ENCODE measurements at places on chromosomes 2 and 18. TPM values are rescaled to one million over a fixed set of nuclear protein-coding genes. Genes with fewer than 3 reads are reported as not detected.

Gene TFCP2L1
- 0.05 TPM for total RNA-seq

- H3K27me3 ChIP-seq, result no peaks in the 10 kb centered on the region
- H3K27ac ChIP-seq, result no peak overlapping the region
- no peak for DNase-seq
- H3K4me1 ChIP-seq, result peaks cover 4% of the 10 kb centered on the region
Observed at GRCh38 chr2:54956111-54956627, 94.1 kb downstream of the RTN4 start.

- H3K36me3 ChIP-seq, result no peaks in the 10 kb centered on the region
- DNase-seq, result peak; percentile 98
- no peaks in the 10 kb centered on the region for H3K27me3 ChIP-seq
- H3K4me1 ChIP-seq, result peaks cover 27% of the 10 kb centered on the region
- peak overlapping the region; percentile 94 for H3K27ac ChIP-seq
Observed at GRCh38 chr2:226185616-226186211, 613.9 kb downstream of the IRS1 start.

DNA sequence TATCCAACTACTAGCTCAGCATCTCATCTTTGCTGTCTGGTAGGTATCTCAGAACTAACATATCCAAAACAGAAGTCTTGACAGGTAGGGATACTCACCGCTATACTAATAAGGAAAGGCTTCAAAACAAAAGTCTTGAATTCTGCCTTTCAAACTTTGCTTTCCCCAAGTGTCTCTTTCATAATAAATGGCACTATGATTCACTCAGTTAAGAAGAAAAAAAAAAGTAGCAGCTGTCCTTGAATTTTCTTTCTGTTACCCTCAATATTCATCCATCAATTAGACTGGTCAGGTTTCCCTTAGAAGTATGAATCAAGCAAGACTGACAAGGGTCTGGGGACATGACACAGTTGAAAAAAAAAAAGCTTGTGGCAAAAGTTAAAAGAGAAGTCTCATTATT is 175.1 kb downstream of the GULP1 start:
- H3K4me1 ChIP-seq, result no peaks in the 10 kb centered on the region
- H3K27me3 ChIP-seq, result no peaks in the 10 kb centered on the region
- no peak overlapping the region for H3K27ac ChIP-seq
- no peaks in the 10 kb centered on the region for H3K36me3 ChIP-seq

DNA sequence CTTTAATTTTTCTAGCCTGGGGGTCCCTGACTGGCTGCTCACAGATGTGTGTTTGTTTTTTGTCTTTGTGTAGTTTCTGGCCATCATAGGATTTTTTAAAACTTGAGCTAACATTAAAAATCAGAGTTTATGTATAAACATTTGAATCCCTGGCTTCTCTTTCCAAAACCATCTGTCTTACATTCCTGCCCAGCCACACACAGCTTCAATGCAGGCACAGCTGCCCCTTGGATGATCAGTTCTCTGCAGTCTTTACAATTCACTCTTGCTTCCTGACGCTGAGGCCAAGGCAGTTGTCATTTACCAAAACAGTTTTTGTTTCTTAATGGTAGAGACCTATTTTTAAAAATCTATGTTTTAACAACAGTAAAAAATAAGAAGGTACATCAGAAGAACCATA is 169.2 kb upstream of the LRRTM1 start:
- H3K27me3 ChIP-seq, result no peaks in the 10 kb centered on the region
- DNase-seq, result no peak
- no peaks in the 10 kb centered on the region for H3K4me1 ChIP-seq
- no peak overlapping the region for H3K4me3 ChIP-seq
- no peaks in the 10 kb centered on the region for H3K36me3 ChIP-seq
- no peak overlapping the region for H3K27ac ChIP-seq

DNA sequence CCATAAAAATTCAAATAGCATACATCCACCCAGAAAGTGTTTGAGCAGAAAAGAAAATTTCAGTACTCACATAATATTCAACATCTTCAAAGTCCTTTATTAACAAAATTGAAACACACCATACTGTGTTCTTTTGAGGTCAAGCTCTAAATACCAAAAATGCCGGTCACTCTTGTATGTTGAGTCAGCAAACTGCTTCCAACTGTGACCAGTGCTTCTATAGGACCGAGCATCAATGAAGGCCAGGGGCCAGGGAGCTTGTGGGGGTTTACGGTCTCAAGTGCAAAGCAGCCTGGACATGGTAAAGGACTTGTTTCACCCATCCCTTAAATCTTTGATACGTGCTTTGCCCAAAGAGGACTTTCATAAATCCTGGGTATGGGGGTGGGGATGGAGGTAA is 112.7 kb upstream of the REV1 start:
- no peak overlapping the region for H3K4me3 ChIP-seq
- peaks cover 28% of the 10 kb centered on the region for H3K4me1 ChIP-seq
- peak; percentile 84 for DNase-seq
- H3K27me3 ChIP-seq, result no peaks in the 10 kb centered on the region
- no peaks in the 10 kb centered on the region for H3K36me3 ChIP-seq
- H3K27ac ChIP-seq, result peak overlapping the region; percentile 19

DNA sequence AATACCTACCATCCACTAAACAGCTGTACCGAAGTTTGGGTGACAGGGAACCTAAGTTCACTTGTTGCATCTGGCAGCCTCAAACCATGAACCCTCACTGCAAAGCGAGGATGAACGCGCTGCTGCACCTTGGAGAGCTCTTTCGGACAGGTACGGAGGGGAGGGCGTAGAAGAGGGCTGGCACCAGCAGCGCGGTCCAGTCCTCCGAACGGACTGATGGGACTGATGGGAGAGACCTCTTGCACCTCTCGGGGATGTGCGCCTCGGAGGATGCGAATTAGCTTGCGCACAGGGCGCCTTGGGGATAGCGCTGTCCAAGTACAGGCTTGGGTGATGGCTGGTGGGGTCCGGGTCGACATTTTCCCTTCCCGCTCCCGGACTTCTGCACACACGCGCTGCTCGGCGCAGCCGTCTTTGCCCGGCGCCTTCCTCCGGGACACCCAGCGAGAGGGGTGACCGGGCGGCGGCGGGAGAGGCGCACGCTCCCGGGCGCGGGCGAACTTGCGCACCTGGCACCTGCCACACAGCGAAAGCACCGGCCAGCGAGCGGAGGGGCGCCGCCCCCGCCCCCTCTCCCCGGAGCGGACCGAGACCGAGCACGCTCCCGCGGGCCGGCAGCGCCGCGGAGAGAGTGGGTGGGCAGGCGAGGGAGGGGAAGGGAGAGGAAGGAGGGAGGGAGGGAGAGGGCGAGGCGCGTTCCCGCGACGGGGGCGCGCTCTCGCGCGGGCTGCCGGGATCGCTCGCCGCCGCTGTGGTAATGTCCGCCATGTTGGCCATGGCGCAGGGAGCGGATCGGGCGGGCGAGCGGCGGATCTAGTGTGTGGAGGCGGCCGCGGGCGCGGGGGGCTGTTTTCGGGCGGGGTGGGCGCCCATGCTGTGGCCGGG is at the start of gene EPC2:
Gene EPC2 (plus strand): TSS at position 754 of the 885 bp plus-strand sequence. CDS start 267 bp downstream, outside the sequence.
- peak within 1 kb of the TSS; percentile 98 for H3K27ac ChIP-seq
- peak within 1 kb of the TSS; percentile 79 for H3K4me3 ChIP-seq
- H3K4me1 ChIP-seq, result peaks cover 8% of the 10 kb centered on the region
- H3K27me3 ChIP-seq, result peaks cover 2% of the 10 kb centered on the region
- DNase-seq, result peak; percentile 67

DNA sequence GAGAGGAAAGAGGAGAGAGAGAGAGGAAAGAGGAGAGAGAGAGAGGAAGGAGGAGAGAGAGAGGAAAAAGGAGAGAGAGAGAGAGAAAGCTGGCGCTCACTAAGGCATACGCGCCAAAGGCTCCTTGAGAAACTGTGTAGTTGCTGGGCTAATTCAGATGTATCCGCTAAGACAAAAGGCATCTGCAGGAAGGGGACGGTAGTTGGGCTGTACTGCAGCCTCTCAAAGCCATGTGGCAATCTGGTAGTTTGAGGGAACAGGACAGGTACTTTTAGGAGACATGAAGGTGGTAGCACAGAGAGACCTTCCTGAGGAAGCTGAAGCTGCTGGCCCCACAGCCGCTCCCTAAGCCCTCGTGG is 31.6 kb downstream of the THNSL2 start:
- H3K27me3 ChIP-seq, result peaks cover 16% of the 10 kb centered on the region
- H3K27ac ChIP-seq, result no peak overlapping the region
- no peak overlapping the region for H3K4me3 ChIP-seq
- H3K36me3 ChIP-seq, result no peaks in the 10 kb centered on the region
- H3K4me1 ChIP-seq, result peaks cover 4% of the 10 kb centered on the region

Measured in astrocyte (in vitro differentiated cells and primary cell).